ENCODE measurements at places on chromosomes 3 and 15.

- no peak for ATAC-seq
Measured at GRCh38 chr3:30333903-30334302, 272.5 kb upstream of the TGFBR2 start.

GRCh38 chr3:119157971-119158370 lies 12.0 kb downstream of the TEX55 start:
- ATAC-seq = no peak

DNA sequence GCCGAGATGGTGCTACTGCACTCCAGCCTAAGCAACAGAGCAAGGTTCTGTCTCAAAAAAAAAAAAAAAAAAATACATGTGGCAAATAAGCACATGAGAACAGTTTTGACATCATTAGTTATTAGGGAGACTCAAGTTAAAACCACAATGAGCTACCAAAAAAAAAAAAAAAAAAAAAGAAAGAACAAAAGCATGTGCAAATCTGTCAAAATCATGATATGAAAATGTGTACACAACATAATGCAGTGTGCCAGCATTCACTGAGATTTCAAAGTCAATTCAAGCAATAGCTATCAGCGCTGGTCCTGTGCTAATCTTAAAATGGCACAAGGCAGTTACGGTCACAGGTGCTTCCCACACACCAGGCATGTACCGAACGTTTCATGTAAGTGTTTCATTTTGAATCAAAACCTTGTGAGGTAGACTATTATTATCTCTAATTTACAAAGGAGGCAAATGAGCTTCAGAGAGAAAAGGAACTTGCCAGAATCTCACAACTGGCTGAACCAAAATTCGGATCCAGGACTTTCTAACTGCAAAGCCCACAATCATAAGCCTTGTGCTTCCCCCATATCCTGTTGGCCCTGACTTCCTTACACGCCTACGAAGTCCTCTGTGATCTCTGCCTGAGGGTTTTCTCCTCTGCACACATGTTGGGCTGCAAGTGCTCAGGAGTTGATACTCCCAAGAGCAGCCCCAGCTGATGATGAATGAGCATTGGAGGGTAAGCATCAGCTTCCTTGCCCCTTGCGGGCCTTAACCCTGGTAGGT lies 200.1 kb upstream of the PROK2 start:
- ATAC-seq = no peak

DNA sequence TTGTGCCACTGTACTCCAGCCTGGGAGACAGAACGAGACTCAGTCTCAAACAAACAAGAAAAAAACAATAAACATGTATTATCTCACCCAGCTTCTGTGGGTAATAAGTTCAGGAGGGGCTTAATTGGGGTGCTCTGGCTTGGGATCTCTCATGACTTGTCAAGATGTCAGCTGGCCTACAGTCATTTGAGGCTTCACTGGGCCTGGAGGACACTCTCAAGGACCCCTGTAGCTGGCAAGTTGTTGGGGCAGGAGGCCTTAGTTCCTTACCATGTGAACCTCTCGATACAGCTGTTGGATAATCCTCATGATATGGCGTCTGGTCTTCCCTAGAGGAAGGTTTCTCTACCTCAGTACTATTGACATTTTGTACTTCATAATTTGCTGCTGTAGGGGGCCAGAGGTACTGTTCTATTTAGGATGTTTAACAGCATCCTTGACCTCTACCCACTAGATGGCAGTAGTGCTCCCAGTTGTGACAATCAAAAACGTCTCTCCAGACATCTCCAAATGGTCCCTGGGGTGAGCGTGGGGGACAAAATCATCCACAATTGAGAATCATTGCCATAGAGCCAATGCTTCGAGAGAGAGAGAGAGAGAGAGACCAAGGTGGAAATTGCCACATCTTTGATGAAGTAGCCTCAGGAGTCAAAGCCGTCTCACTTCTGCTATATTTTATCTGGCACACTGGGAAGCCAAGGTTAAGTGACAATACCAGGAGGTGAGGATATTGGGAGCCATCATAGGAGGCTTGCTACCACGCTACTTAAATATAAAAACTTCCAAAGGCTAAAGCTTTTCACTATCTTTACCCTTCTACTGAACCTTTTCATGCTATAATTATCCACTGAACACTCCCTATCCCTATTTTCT lies 23.9 kb upstream of the SLTM start:
- peak; percentile 96 for ATAC-seq

GRCh38 chr15:43253431-43254403 lies 13.0 kb downstream of the TGM5 start:
- peak; percentile 44 for ATAC-seq

- ATAC-seq = peak; percentile 34
Measured at GRCh38 chr15:90552929-90553211, 23.1 kb downstream of the CRTC3 start.

- no peak for ATAC-seq
Measured at GRCh38 chr3:70990185-70990584, 593.3 kb downstream of the FOXP1 start.

DNA sequence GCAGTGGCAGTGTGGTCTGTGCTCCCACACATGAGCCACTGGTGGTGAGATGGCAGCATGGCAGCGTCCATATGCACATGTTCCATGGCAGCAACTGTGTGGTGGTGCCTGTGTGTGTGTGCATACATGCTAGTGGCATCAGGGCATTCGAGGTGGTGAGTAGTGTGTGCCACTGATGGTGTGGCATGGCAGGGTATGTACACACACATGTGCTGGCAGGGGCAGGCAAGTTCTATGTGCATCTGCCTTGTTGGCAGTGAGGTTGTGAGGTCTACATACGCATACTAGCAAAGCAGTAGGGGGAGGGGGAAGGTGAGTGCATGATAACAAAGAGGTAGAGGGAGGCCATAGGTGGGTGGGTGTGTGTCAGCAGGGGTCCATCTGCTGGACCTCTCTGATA lies 378.7 kb downstream of the C3orf38 start:
- no peak for ATAC-seq

GRCh38 chr3:46609212-46609721 lies 3.1 kb upstream of the FAM240A start:
- no peak for ATAC-seq

DNA sequence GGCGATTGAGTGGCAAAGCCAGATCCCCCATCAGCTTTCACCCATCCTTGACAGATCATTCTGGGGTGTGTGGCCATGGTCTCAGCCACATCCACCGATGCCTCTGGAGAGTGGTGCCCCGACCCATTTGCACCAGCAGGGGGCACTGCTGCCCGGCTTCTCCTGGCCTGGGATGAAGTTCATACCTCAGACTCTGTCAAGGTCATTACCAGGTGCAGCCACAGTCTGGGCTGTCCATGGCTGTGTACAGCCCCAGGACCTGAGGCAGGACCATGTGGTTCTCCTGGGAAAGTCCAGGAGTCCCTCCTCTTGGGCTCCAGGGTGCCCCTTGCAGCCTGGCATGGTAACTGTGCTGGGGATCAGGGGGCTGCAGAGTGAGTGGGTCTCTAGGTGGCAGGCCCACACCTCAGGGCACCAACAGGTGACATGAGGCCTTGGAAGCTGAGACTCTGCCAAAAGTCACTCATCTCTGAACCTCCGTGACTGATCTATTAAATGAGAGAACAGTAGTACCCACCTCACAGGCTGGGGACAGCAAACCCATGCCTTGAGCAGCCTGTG lies 67.2 kb downstream of the CACNA2D2 start:
- peak; percentile 88 for ATAC-seq

DNA sequence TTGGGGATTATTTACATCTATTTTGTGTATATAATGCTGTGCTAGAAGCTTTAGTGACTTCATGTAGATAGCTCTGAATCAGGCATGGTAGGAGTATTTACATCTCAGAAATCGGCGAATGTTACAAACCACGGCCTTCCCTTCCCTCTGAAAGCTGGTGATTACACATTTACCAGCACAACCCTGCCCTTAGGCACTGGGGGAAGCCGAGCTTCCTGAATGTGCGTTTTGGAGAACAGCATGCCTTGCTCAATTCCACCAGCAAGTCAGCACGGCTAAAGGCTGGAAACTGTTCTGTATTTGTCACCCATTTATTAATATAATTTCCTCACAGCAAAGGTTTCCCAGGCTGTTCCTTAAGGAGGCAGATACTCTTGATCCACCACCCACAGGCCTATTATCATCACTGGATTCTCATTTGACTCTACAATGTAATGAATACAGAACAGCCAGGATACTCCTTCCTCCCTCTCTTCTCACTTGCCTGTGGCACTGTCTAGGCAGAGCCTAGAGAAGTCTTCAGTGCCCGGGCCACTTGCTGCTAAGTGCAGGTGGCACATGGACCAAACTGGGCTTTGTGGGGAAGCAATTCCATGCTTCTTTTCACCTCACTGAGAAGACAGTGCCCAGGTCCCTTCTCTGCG lies 55.2 kb upstream of the CACNA2D3 start:
- ATAC-seq = no peak

DNA sequence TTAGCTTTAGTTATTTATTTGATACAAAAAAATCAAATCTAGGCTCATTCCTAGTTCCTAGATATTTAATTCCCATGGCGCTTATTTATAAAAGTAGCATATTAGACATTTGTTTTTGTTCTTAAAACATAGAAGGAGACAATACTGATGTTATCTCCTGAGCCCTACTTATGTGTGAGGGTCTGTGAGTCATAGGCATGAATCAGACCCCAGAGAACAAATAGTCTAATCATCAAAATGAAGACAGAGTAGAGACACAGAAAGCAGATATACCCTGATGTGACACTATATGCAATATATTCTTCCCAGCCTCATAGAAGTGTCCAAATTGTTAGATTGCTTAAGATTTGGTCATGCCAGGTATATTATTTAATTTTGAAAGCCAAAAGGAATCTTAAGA lies 44.9 kb downstream of the PEX5L start:
- ATAC-seq = no peak

DNA sequence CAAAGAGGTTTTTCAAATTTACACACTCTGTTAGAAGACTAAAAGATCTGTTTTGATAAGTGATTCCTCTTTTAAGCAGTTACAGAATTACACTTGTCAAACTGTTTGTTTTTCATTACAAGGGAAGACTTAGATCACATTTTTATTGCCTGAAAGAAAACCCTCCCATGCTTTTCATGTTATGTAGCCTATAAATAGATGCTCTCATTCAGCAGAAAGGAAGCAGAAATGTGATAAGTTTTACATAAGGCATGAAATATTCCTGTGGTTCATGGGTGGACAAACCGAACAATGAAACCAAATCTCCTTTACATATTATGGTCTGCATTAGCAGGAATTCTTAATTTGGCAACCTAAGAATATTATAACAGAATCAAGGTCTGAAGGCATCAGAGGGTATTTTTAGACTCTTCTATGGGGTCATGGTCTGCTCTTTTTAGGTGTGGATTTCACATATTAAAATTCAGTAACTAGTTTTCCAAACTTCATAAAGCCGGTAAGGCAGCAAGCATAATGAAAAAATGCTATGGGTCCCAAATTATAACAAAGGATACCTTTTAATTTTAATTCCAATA lies 37.3 kb upstream of the FXR1 start:
- no peak for ATAC-seq

DNA sequence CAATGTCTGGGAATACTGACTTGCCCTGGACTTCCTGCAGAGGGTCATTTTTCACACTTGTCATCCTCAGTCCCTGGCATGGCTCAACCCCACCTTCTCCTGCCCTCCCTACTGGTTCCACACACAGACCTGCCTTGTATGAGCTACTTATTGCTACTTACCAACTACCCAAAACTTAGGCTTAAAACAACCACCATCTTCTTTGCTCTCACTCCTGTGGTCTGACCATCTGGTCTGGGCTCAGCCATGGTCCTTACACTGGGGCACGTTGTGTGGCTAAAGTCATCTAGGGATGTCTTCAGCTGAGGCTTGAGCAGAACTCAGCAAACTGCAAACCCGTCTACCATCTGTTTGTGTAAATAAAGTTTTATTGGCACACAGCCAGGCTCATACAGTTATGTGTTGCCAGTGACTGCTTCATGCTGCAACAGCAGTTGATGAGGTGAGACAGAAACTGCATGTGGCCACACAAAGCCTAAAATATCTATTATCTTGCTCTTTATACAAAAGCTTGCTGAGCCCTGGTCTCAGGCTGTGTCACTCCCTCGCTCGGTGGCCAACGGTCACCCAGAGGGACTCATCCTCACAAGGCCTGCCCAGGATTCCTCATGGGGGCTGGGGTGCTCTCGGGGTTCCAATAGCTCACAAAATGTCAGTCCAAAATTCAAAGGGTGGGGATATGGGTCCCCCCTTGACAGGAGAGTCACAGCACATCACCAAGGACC lies 43.5 kb downstream of the KLF15 start:
- ATAC-seq = no peak

All from SK-N-SH treated with all-trans-retinoic acid at 6 μM for 48 hours (cell line).